Kidney (tissue), 22 donors: ENCODE measurements at places on chromosomes 5 and 9.

DNA sequence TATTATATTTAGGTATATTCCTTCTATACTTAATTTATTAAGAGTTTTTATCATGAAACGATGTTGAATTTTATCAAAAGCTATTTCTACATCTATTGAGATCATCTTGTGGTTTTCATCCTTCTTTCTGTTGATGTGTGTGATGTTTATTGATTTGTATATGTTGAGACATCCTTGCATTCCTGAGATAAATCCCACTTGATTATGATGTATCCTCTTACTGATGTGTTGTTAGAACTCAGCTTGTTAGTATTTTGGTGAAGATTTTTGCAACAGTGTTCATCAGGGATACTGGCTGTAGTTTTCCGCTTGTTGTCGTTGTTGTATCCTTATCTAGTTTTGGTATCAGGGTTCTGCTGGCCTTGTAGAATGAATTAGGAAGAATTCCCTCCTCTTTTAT is 213.6 kb downstream of the GDNF start:
- H3K4me1 ChIP-seq: no peaks in the 10 kb centered on the region
- H3K27me3 ChIP-seq: no peaks in the 10 kb centered on the region
- H3K36me3 ChIP-seq: no peaks in the 10 kb centered on the region
- no peak for DNase-seq
- H3K4me3 ChIP-seq: no peak overlapping the region

- no peak for DNase-seq
- H3K27me3 ChIP-seq: no peaks in the 10 kb centered on the region
- no peaks in the 10 kb centered on the region for H3K36me3 ChIP-seq
These were observed 263.5 kb downstream of the TMEM38B start for GRCh38 chr9:105957830-105958229.

DNA sequence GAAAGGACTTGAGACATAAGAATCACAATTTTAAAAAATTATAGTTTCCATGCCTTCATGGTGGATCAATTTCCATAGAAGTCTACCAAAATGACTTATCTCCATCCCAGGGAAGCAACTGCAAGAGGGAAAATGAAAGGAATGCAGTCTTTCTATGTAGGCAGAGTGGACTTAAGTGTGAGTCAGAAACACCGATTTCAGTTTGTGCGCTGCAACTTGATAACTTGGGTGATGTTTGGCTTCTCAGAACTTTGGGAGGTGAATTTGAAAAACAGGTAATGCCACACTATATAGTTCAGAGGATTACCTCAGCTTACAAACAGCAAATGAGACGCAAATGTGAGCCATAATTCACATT is 708 bp upstream of the CSNK1G3 start:
- peak overlapping the region; percentile 79 for H3K4me3 ChIP-seq
- peak overlapping the region; percentile 59 for H3K27ac ChIP-seq
- peaks cover 3% of the 10 kb centered on the region for H3K4me1 ChIP-seq
- no peak for DNase-seq
- no peaks in the 10 kb centered on the region for H3K36me3 ChIP-seq

DNA sequence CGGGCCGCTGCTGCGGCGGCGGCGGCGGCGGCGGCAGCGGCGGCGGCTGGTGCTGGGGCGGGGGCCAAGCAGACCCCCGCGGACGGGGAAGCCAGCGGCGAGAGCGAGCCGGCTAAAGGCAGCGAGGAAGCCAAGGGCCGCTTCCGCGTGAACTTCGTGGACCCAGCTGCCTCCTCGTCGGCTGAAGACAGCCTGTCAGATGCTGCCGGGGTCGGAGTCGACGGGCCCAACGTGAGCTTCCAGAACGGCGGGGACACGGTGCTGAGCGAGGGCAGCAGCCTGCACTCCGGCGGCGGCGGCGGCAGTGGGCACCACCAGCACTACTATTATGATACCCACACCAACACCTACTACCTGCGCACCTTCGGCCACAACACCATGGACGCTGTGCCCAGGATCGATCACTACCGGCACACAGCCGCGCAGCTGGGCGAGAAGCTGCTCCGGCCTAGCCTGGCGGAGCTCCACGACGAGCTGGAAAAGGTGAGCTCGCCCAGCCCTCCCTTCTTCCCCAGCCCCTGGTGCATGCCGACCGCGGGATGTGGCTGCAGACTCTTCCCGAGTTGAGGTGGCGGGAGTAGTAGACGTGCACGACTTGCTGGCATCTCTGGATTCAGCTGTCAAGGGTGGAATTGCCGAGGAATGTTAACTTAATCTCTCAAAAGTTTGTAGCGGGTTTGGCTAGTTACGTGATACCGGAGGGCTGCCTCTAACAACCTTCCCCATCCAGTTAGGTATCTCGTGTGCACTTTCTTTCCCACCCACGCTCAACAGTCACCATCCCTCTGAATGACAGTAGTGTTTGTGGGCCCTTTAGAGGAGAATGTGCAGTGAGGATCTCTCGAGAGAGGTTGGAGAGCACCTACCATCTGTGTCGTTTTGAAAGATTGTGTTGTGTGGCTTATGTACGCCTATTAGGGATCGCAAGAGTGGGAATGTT is 932 bp downstream of the SLC12A2 start:
- H3K36me3 ChIP-seq: no peaks in the 10 kb centered on the region
- DNase-seq: peak; percentile 57
- H3K27ac ChIP-seq: no peak overlapping the region
- no peaks in the 10 kb centered on the region for H3K27me3 ChIP-seq

DNA sequence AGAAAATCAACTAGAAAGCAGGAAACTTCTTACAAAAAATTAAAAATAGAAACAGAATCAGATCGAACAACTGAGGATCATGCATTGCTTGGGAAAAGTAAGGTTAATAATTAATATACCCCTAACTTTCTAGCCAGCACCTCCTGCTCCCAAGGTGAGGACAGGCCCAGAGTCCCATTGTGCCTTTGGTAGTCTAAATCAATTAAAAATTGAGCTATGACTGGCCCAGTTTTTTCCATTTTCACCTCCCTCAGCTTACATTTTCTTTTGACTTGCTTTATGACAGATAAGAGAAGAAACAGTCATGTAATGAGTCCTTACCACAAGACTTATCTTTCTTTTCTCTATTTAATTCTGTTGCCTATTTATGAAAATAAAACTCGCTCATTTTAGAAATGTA is 182.2 kb downstream of the RAB3C start:
- no peak overlapping the region for H3K4me3 ChIP-seq
- DNase-seq: no peak
- H3K4me1 ChIP-seq: no peaks in the 10 kb centered on the region
- no peaks in the 10 kb centered on the region for H3K36me3 ChIP-seq
- no peaks in the 10 kb centered on the region for H3K27me3 ChIP-seq
- no peak overlapping the region for H3K27ac ChIP-seq

DNA sequence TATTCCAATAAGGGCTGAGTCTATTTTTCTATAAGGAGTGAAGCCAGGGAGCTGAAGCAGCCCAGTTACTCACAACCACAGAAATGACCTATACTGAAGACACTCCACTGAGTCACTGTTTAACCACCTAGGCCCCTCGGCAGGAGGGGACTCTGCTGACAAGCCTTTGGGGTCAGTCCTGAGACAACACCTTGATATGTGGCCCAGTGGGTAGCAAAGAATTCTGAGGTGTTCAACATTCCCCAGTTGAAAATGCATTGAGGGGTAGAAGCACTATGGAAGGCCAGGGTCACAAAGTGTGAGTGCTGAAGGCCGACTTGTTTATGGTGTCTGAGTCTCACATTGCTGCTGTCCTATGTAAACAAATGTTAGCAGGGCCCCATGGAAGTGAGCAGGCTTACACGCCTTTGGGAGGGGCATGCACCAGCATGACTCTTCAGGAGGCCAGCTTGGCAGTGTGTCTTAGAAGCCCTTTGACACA is 112.6 kb upstream of the NFIL3 start:
- DNase-seq: peak; percentile 71
- no peak overlapping the region for H3K4me3 ChIP-seq
- no peaks in the 10 kb centered on the region for H3K4me1 ChIP-seq
- no peaks in the 10 kb centered on the region for H3K27me3 ChIP-seq

DNA sequence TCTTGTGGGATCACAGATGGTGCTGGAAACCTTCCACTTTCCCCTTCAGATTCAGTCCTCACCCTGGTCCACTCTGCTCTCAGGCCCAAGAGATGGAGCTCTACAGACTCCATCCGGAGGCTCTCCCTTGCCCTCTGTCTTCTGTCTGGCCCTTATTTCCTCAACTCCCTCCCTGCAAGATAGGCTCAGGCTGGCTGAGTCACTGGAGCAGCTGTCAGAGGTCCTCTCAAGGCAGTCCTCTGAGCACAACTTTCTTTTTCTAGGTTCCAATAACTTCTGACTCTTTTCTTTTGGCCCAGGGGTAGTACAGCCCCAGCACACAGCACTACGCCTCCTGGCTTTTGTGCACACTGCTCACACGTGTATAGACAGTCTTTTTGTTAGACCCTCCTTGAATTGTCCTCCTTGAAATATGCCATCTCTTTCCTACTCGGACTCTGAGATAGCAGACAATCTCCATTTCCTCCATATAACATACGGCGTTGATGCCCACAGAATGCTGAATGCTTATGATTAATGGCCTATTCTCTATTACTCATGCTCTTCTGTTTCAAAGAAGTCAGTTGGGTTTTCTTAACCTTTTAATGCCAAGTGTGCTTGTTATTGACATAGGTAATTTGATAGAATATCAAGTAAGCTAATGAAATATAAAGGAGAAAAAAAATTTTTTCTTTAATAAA is 193.1 kb downstream of the SLC12A2 start:
- H3K27me3 ChIP-seq: no peaks in the 10 kb centered on the region
- no peak overlapping the region for H3K4me3 ChIP-seq
- H3K36me3 ChIP-seq: no peaks in the 10 kb centered on the region
- no peak for DNase-seq
- no peaks in the 10 kb centered on the region for H3K4me1 ChIP-seq

GRCh38 chr5:134072471-134073210 is 41.8 kb upstream of the TCF7 start:
- no peak for DNase-seq
- H3K4me1 ChIP-seq: peaks cover 3% of the 10 kb centered on the region
- no peaks in the 10 kb centered on the region for H3K27me3 ChIP-seq

GRCh38 chr5:145775893-145776444 is 59.2 kb downstream of the PRELID2 start:
- no peaks in the 10 kb centered on the region for H3K36me3 ChIP-seq
- H3K4me1 ChIP-seq: no peaks in the 10 kb centered on the region
- no peak for DNase-seq
- H3K27ac ChIP-seq: no peak overlapping the region
- no peaks in the 10 kb centered on the region for H3K27me3 ChIP-seq

DNA sequence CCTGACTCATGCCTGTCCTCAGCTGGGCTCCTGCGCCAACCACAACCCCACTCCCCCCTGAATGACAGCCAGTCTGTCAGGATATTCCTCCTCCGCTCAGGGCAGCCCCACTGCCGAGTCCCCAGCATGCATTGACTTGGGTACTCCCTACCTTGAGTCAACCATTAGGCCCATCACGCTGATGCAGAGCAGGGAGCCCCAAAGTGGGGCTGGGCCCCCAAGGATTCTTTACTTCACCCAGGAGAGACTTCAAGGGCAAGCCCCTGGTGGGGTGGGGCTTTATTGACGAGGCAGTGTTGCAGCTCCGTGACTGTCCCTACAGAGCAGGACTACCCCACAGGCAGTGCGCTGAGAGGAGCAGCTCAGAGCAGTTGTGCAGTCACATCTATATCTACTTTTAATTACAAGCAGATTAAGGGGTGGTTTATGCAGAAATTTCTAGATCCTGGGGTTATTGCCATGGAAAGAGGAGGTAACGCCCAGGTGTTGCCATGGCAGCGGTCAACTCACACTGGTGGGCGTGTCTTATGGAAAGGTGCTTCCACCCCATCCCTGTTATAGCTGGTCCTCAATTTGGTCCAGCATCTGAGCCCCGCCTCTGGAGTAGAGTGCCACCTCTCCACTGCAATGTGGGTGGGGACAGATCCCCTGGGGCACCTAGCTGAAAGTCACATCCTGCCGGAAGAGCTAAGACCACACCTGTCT is 32.1 kb upstream of the FCN1 start:
- H3K4me3 ChIP-seq: no peak overlapping the region
- H3K36me3 ChIP-seq: no peaks in the 10 kb centered on the region
- no peaks in the 10 kb centered on the region for H3K4me1 ChIP-seq
- DNase-seq: no peak
- H3K27ac ChIP-seq: no peak overlapping the region

- H3K36me3 ChIP-seq: no peaks in the 10 kb centered on the region
- H3K4me1 ChIP-seq: no peaks in the 10 kb centered on the region
- no peak overlapping the region for H3K4me3 ChIP-seq
- DNase-seq: peak; percentile 74
These were observed 13.6 kb downstream of the PLEKHG4B start for GRCh38 chr5:105504-106070.

- H3K4me1 ChIP-seq: no peaks in the 10 kb centered on the region
- H3K27ac ChIP-seq: no peak overlapping the region
- no peak overlapping the region for H3K4me3 ChIP-seq
These were observed 27.9 kb upstream of the KLF9 start for GRCh38 chr9:70442328-70442848.

- H3K27me3 ChIP-seq: no peaks in the 10 kb centered on the region
- H3K4me1 ChIP-seq: peaks cover 12% of the 10 kb centered on the region
- H3K4me3 ChIP-seq: peak overlapping the region; percentile 27
- no peaks in the 10 kb centered on the region for H3K36me3 ChIP-seq
- DNase-seq: peak; percentile 45
These were observed 586.4 kb downstream of the TLE4 start for GRCh38 chr9:80158131-80158530.
